ENCODE measurements at places on chromosomes 3 and 15. TPM values are rescaled to one million over a fixed set of nuclear protein-coding genes. Genes with fewer than 3 reads are reported as not detected.

- no peak overlapping the region for H3K27ac ChIP-seq
- H3K4me3 ChIP-seq = no peak overlapping the region
- DNase-seq = no peak
Measured at GRCh38 chr3:36482256-36482655, 102.0 kb downstream of the STAC start.

DNA sequence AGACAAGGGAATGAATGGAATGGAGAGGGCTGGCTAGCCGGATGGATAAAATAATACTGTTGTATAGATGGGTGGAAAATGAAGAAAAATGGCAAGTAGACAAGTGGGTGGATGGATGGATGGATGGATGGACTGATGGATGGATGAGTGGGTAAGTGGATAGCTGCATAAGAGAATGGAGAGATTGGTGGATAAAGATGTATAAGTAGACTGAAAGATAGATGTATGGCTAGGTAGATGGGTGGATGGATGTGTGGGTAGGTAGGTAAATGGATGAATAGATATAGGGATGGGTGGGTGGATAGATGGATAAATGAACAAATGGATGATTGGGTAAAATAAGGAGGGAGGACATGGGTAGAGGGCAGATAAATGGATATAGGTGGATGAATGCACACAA, 13.9 kb downstream of the CPNE9 start:
- no peaks in the 10 kb centered on the region for H3K27me3 ChIP-seq
- no peaks in the 10 kb centered on the region for H3K36me3 ChIP-seq
- H3K27ac ChIP-seq = no peak overlapping the region
- no peak overlapping the region for H3K4me3 ChIP-seq

DNA sequence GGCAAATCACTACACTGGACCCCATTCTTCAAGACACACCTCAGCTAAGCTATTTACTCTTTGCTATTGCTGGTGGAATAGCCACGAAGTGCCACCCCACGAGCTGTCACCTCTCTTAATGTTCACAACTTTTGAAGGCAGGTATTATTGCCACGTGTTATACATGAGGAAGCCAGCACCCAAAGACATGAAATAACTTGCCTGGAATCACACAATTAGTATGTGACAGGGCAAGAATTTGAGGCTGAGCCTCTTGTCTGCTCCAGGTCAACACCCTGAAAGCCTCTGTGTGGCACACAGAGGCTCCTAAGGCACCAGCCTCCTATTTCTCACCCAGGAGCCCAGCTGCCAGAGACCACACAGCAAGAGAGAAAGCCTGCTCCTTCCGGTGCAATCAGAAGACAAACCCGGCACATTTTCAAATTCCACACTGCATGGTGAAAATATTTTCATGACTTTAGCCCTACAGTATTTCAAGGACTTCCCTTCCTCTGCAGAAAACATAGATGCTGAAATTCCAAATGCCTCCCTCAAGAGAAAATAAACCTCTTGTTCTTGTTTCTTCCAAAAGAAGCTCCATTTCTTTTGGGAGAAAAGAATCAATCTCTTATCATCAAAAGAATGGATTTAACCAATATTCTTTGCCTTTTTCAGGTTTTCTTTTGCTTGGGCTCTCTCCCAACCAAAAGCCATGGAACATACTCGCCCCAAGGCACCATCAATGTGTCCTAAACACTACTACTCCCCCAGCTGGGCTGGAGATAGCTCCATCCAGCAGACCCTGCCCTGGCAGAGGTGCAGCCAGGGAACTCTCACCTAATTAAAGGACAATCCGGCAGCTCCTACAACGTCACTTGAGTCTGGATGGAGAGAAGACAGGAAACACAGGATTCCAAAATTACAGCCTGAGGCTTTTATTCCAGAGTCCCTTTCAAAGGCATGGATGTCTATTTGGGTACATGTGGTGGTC, 84.7 kb upstream of the THBS1 start:
- H3K4me1 ChIP-seq = peaks cover 37% of the 10 kb centered on the region
- H3K4me3 ChIP-seq = no peak overlapping the region
- H3K27me3 ChIP-seq = no peaks in the 10 kb centered on the region
- H3K36me3 ChIP-seq = no peaks in the 10 kb centered on the region

GRCh38 chr3:130968221-130968620, 58.4 kb downstream of the ASTE1 start:
- peaks cover 16% of the 10 kb centered on the region for H3K36me3 ChIP-seq
- no peak for DNase-seq
- no peaks in the 10 kb centered on the region for H3K27me3 ChIP-seq
- H3K27ac ChIP-seq = peak overlapping the region; percentile 23
- H3K4me1 ChIP-seq = peaks cover 39% of the 10 kb centered on the region
- no peak overlapping the region for H3K4me3 ChIP-seq

DNA sequence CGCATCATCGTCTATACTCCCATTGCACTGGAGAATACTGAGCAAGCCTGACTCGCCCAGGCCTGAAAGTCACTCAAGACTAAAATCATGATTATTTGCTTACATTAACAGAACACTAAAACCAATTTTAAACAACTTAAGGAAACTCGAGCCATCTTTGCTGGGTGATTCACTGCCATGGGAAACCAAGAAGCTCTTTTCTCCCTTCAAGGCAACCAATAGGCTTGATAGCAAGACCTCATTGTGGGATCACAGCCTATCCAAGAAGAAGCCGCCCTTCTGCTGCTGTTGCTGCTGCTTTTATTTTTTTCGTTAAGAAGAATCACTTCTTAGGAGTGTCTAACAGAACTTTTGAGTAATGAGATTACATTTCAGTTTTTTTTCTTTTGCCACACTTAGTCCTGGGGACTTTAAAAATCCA, 479.4 kb downstream of the FOXP1 start:
- no peak overlapping the region for H3K4me3 ChIP-seq
- H3K27ac ChIP-seq = peak overlapping the region; percentile 96
- H3K4me1 ChIP-seq = peaks cover 67% of the 10 kb centered on the region

DNA sequence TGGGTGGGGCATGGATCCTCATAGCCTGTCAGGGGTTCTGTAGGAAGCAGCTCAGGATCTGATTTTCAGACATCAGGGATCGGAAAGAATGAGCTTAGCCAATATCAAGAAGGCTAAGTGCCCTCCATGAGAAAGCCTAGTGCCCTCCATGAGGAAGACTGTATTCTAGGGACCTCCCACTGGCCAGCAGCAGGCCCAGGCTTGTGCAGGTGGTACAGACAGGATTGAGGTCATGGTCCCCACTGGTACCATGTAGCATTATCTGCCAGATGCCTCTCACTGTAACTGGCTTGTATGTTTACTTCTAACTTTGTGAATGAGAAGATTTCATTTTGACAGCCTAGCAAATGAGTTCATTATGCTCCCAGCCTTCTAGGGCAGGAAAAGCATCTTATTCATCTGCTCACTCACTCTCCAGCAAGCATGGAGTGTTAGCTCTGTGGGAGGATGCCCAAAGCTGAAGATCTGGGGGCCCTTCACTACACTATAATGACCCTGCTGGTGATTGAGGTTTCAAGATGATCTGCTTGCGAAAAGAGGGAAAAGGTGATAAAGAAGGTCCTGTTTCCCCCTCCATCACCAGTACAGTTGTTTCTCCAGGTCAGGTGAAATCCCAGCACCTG, 7.5 kb downstream of the EPHB1 start:
- DNase-seq = no peak
- H3K4me3 ChIP-seq = no peak overlapping the region
- H3K27ac ChIP-seq = no peak overlapping the region
- no peaks in the 10 kb centered on the region for H3K27me3 ChIP-seq
- no peaks in the 10 kb centered on the region for H3K36me3 ChIP-seq
- no peaks in the 10 kb centered on the region for H3K4me1 ChIP-seq

- no peaks in the 10 kb centered on the region for H3K27me3 ChIP-seq
- peak; percentile 38 for DNase-seq
- no peak overlapping the region for H3K27ac ChIP-seq
- H3K4me1 ChIP-seq = no peaks in the 10 kb centered on the region
- H3K36me3 ChIP-seq = no peaks in the 10 kb centered on the region
- H3K4me3 ChIP-seq = no peak overlapping the region
Measured at GRCh38 chr15:20645956-20646355, 104.4 kb upstream of the GOLGA6L6 start.

DNA sequence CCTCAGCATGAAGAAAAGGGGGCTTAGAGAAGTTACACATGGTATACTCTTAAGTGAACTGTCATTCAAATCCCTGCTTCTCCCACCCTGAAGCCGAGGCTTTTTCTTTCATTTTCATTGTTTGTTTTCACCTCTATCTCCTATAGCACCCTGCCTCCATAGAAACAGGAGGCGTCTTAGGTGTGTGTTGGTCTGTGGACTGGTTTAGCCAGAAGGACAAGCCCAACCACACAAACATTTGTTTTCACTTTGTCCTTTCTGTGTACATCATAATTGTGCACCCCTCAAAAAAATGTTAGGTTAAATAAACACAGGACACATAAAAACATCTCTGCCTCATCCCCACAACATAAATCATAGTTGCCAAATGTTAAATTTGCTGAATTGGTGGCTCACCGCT, 73.3 kb upstream of the UBE2E2 start:
- H3K27me3 ChIP-seq = no peaks in the 10 kb centered on the region
- peak overlapping the region; percentile 51 for H3K4me3 ChIP-seq
- DNase-seq = no peak
- H3K27ac ChIP-seq = no peak overlapping the region
- H3K4me1 ChIP-seq = no peaks in the 10 kb centered on the region

- no peak overlapping the region for H3K27ac ChIP-seq
- no peak overlapping the region for H3K4me3 ChIP-seq
- no peaks in the 10 kb centered on the region for H3K27me3 ChIP-seq
- peaks cover 4% of the 10 kb centered on the region for H3K4me1 ChIP-seq
- H3K36me3 ChIP-seq = no peaks in the 10 kb centered on the region
Measured at GRCh38 chr15:33091983-33092693, 102.4 kb downstream of the FMN1 start.

- no peak overlapping the region for H3K27ac ChIP-seq
- no peaks in the 10 kb centered on the region for H3K27me3 ChIP-seq
- H3K4me3 ChIP-seq = no peak overlapping the region
- no peaks in the 10 kb centered on the region for H3K4me1 ChIP-seq
- DNase-seq = no peak
Measured at GRCh38 chr3:42935472-42935871, 29.5 kb downstream of the ZNF662 start.

GRCh38 chr15:63319065-63319464, 41.7 kb downstream of the APH1B start:
- H3K4me3 ChIP-seq = no peak overlapping the region
- no peaks in the 10 kb centered on the region for H3K36me3 ChIP-seq
- DNase-seq = no peak
- peaks cover 7% of the 10 kb centered on the region for H3K4me1 ChIP-seq
- no peak overlapping the region for H3K27ac ChIP-seq

DNA sequence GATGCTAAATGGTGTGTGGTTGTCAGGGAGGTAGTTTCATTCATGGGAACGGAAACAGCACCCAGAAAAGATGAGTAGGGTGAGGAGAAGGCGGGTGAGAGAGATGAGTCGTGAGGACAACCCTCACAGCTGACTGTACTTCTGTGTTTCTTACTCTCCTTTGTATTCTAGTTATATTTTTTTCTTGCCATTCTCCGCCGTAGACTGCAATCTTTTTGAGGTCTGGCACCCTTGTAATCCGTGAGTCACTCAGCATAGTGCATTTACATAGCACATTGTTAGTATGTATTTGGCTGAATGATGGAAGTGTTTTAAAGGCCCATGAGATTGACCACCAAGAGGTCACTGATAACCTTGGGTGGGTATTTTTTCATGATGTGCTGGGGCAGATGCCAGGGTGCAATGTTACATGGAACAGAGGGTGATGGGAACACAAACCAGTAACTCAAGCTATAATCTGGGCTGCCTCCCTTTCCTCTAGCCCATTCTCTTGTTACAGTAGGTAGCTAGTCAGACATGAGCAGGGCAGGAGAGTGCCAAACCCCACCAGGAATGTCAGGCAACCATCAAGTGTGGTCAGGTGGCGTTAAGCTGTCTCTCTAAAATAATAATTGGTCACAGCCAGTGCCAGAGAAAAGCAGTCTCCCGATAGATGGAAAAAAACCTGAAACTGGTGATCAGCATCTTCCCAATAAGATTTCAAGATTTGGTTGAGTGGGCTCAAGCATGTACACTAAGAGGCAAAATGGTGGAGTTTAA, 18.8 kb upstream of the DGKG start:
- H3K4me1 ChIP-seq = no peaks in the 10 kb centered on the region
- H3K27me3 ChIP-seq = peaks cover 43% of the 10 kb centered on the region

DNA sequence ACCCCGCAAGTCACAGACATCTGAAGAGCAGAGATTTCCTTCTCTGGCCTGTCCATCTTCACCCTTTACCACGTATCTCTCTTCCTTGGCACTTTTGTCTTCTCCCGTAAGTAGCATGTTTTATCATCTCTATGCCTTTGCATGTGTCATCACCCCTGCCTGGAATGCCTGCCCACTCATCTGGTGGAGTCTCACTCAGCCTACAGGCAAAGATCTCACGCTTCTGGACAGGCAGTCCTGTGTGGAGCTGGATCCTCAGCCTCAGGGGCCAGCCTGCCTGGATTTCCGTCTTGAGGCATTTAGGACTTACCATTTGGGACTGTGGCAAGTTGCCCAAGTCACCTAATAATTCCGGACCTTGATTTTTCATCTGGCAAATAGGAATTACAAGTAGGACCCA, 114.3 kb upstream of the CACNA2D3 start:
- no peak overlapping the region for H3K4me3 ChIP-seq
- peak; percentile 17 for DNase-seq
- H3K27ac ChIP-seq = no peak overlapping the region
- no peaks in the 10 kb centered on the region for H3K36me3 ChIP-seq
- no peaks in the 10 kb centered on the region for H3K4me1 ChIP-seq

- no peak overlapping the region for H3K27ac ChIP-seq
- no peaks in the 10 kb centered on the region for H3K36me3 ChIP-seq
- no peaks in the 10 kb centered on the region for H3K27me3 ChIP-seq
- peaks cover 23% of the 10 kb centered on the region for H3K4me1 ChIP-seq
Measured at GRCh38 chr3:156478891-156479290, 76.0 kb downstream of the SSR3 start.

DNA sequence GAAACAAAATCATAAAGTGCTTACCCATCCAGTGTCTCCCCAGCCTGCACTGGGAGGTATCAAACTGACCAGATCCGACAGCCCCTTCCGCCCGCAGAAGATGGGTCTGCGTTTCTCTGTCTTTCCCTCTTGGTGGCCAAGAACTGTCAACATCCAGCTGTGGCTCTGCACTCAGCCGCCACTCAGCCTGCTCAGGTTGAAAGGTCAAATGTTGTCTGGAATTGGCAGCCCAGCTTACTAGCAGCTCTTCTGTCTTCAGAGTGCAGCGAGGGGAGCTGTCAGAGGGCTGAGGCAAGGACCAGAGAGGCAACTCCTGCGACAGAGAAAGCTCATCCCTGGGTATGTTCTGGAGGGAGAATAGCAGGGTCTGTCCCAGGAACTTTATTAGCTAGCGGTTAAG, 45.4 kb downstream of the GOLGA6L2 start:
- H3K4me3 ChIP-seq = no peak overlapping the region
- no peak for DNase-seq
- no peaks in the 10 kb centered on the region for H3K4me1 ChIP-seq
- no peaks in the 10 kb centered on the region for H3K36me3 ChIP-seq

- no peaks in the 10 kb centered on the region for H3K36me3 ChIP-seq
- H3K27me3 ChIP-seq = no peaks in the 10 kb centered on the region
- no peak overlapping the region for H3K4me3 ChIP-seq
- H3K27ac ChIP-seq = no peak overlapping the region
- H3K4me1 ChIP-seq = peaks cover 7% of the 10 kb centered on the region
Measured at GRCh38 chr3:170002879-170003278, 34.9 kb upstream of the GPR160 start.

ISG20 gene
- total RNA-seq = not detected

PLS1 gene
- total RNA-seq = 0.13 TPM

ZNF620 gene
- 0.32 TPM for total RNA-seq

CLDN1 gene
- total RNA-seq = 0.32 TPM

EPHB3 gene
- 3.0 TPM for total RNA-seq

GRIP2 gene
- total RNA-seq = not detected

ACKR4 gene
- 25.0 TPM for total RNA-seq

ZSCAN2 gene
- 15.0 TPM for total RNA-seq

GOLGA6A gene
- total RNA-seq = not detected

SCAANT1 gene
- not detected for total RNA-seq

LCTL gene
- 1.0 TPM for total RNA-seq

SLC28A2 gene
- not detected for total RNA-seq

PP2D1 gene
- not detected for total RNA-seq

THSD4 gene
- total RNA-seq = 50.6 TPM
